ENCODE measurements at places on chromosomes 11 and 22. TPM values are rescaled to one million over a fixed set of nuclear protein-coding genes. Genes with fewer than 3 reads are reported as not detected.

DNA sequence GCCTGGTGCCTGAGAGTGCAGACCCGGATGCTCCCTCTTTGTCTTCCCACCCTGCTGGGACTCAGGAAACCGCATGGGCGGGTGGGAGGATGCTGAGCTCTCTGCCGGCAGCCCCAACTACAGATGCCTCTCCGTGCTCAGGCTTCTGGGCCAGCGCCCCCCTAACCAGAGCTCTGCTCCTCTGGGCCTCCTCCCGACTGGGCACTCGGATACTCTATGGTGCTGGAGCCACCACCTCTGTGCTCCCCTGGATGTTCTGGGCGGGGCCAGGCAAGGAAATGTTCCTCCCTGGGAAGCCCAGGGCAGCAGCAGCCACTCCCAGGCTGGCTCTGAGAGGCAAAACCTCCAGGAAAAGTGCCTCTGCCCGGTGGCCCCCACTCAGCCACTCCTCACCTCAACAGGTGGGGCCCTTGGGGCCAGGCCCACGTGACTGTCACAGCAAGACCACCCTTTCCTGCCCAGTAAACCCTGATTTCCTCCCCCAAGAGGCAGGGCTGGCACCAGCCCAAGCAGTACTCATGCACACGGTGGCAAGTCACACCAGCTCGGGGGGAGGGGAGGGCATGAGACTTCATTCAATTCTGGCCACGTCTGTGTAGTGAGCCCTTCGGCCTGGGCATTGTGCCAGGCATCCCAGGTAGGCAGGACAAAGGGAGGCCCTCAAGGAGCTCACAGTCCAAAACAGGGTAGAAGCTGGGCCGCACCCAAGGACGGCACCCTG, 54.7 kb upstream of the TCF20 start:
- DNase-seq: no peak

GRCh38 chr22:42189761-42190160, 59.2 kb upstream of the CYP2D6 start:
- no peak for DNase-seq

GRCh38 chr11:87473174-87473573, 435.4 kb downstream of the TMEM135 start:
- DNase-seq: peak; percentile 87

- no peak for DNase-seq
Observed at GRCh38 chr11:130315354-130315970, 745 bp upstream of the ZBTB44 start.

- peak; percentile 84 for DNase-seq
Observed at GRCh38 chr11:123122341-123122740, 60.4 kb upstream of the HSPA8 start.

DNA sequence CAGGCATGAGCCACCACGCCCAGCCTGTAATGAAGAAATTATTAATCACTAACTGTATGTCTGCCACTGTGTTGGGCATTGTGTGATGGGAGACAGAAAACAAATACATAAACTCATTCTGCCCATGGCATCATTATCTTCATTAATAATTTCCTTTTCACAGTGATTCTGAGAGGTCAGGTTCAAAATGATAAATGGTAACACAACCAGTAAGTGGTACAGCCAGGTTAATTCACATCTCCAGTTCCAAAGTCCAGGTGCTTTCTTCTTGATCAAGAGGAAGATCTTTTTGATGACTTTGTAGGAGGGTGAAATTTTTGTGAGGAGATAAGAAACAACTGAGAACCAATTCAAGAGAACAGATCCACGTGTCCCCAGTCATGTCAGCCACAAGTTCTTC, 66.7 kb downstream of the PISD start:
- DNase-seq: no peak

GRCh38 chr11:88100151-88100550, 75.1 kb downstream of the RAB38 start:
- no peak for DNase-seq

DNA sequence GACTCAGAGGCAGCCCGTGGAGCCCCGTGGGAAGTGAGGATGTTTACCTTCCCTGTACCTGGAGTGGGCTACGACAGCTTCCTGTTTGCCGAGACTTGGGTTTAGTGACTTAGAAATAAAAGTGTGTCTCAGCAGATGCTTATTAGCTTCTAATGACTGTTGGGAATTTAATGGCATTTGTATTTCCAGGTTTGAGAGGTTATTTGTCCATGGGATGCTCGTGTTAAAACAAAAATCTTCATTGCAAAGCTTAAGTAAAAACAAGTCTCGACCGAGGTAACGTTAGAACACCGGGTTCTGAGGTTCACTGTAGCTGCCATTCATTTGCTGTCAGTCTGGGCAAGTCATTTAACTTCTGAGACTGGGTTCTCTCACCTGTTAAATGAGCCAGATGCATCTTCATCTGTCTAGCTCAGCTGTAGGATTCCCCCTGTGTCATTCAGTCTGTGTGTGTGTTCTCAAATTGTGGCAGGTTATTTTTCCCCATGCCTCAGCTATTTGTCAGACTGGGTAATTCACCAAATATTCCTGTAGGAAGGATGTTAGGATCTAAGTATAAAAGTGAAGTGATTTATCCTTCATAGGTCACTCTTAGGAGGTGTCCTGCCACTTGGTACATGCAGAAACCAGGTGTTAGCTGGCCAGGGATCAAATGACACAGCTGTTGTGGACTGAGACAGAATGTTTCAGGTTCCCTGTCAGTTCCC, 791 bp downstream of the EI24 start:
- DNase-seq: peak; percentile 13

DNA sequence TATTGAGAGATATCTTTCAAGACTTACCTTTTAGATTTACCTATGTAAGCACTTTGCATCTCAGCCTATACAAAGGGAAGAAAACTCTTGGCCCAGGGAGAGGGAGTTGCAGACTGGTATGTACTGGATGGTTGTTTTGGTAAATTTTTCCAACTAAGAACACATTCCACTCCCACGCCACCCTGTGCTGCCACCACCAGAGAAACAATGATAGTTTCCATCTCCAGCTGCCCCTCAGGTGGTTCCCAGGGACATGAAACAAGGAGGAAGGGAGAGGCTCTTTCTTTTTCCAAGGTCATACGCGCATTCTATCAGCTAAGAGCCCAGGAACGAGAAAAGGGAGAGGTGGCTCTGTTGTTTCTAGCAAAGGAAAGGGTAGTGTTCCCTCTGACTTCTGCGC, 34.4 kb downstream of the CCDC34 start:
- DNase-seq: peak; percentile 15

DNA sequence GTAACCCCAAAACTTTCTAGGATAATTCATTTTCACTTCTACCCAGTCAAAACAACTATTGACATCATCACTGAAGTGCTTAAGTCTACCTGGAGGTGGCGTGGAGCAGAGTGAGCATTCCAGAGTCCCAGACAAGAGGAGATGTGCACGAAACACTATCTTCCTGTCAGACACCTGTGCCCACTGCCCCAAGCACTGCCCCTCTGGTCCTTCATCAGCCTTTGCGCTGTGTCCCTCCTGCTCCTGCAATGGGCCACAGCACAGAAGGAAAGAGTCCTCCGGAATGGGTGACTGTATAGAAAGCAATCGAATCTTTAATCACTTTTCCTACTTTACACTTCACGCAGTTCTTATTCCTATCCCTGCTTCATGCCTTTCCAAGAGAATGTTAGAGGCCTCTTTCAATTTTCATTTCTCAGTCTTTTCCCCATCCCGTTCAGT, 512 bp upstream of the GRIA4 start:
- DNase-seq: no peak

- no peak for DNase-seq
Observed at GRCh38 chr11:47478651-47479329, 29.9 kb upstream of the RAPSN start.

GRCh38 chr22:34105461-34106062, 185.3 kb upstream of the LARGE1 start:
- DNase-seq: no peak

DNA sequence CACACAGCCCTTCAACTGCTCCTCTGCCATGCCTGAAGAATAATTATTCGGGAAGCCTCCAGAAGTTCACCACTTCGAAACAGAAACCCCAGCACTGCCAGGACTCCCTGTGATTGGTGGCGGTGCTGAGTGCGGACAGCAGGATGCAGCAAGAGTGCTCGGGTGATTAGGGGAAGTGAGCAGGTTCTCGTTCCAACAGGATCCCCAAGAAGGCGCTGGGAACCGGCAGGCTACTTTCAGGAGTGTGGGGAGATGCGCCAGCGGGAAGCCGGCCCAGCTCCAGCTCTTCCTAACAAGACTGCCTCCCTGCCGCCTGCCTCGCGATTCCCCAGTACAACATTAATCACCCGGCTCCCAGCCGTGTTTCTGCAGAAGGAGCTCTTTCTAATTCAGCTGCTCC, 630.2 kb downstream of the BRD1 start:
- DNase-seq: no peak

- no peak for DNase-seq
Observed at GRCh38 chr11:33310720-33311500, 53.7 kb downstream of the HIPK3 start.

GRCh38 chr11:85182441-85183387, 444.4 kb downstream of the DLG2 start:
- peak; percentile 20 for DNase-seq

The SRRD gene
- total RNA-seq: 7.7 TPM

The TUBGCP6 gene
- total RNA-seq: 23.8 TPM

The GGT5 gene
- under 0.01 TPM for total RNA-seq

The SCT gene
- total RNA-seq: not detected

The SLC5A12 gene
- total RNA-seq: not detected

The RIMBP3C gene
- total RNA-seq: 0.50 TPM

The SLC3A2 gene
- total RNA-seq: 344 TPM

The TBX10 gene
- total RNA-seq: not detected

The OPCML gene
- 0.99 TPM for total RNA-seq

The CCDC116 gene
- 0.17 TPM for total RNA-seq

The FOLR1 gene
- not detected for total RNA-seq

The OR51B5 gene
- 0.17 TPM for total RNA-seq

The CLTCL1 gene
- total RNA-seq: 11.3 TPM
